ENCODE measurements at places on chromosomes 6 and 20.
A peak's percentile ranks its signal among the peaks of the same experiment; 100 is the strongest.

GRCh38 chr6:6686748-6687601 lies 98.5 kb downstream of the LY86 start:
- no peak for DNase-seq

GRCh38 chr6:82988930-82989351 lies 76.7 kb downstream of the UBE3D start:
- DNase-seq: no peak

- DNase-seq: peak; percentile 7
Measured at GRCh38 chr6:134020968-134021367, 31.5 kb downstream of the SLC2A12 start.

GRCh38 chr20:20051767-20052073 lies 546 bp downstream of the CRNKL1 start:
- no peak for DNase-seq

DNA sequence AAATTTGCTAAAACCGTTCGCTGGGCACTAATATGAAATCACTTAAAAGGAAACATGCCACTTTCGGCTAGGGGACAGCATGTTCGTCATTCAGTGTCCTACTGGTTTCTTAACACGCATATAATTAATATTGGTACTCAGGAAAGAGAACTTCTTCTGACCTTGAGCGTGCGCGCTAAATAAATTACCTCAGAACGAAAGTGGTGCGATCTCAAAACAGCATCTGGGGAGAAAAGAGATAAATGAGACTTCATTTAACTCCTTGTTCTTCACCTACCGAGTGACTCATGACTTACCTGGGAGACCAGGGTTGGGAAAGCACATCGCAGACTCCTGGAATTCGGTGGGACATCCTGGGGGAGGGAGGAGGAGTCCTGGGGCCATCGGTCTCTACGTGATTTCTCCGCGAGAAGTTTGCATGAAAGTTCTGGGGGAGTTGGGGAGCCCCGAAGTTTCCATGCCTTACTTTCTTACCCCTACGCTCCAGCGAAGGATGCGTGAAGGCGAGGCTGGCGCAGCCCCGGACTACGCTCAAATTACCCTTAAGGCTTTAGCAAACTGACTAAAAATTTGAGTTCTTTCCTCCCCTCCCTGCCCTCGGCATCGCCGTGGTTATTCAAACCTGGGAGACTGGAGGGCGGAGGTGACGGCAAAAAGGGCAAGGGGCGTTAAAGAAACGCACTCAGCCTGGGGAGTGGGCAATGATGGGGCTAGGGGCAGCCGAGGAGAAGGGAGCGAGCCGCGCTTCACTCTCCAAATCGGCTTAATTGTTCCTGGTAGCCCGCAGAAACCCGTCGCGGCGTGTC lies 1.1 kb upstream of the BEND6 start:
- no peak for DNase-seq

DNA sequence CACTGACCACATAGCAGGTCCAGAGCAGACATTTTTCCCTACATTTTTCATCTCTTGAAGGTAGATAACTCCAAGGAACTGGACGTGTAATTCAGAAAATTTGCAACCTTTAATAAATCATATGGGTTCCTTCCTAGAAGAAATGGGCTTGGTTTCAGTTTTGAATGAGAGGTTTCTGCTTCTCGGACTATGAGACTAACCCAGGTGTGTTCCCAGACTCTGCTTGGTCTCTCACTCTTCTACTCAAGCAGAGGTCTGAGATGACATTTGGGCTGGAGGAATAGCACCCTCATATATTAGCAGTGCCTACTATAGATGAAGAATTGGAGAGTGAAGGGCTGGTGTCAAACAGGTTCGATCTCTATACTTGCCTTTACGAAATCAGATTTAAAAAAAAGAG lies 231.2 kb downstream of the DOK5 start:
- DNase-seq: no peak

GRCh38 chr6:159378411-159379328 lies 209.5 kb downstream of the FNDC1 start:
- DNase-seq: no peak

DNA sequence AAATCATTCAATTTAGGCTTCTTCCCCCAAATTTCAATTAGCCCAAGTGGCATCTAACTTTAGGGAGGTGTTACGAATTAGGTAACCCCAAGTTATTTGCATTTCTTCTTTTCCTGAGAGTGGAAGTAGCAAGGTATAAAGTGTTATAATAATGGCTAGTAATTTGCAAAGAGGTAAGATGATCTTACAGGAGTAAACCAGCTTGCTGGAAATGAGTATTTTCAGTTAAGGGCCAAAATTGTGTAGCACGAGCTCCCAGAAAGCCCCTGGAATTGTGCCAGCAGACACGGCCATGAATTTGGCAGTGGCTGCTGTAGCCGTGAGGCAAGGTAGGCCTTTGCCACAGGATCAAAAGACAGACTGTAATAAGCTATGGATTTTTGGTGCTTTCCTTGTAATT lies 38.0 kb downstream of the CITED2 start:
- DNase-seq: no peak

DNA sequence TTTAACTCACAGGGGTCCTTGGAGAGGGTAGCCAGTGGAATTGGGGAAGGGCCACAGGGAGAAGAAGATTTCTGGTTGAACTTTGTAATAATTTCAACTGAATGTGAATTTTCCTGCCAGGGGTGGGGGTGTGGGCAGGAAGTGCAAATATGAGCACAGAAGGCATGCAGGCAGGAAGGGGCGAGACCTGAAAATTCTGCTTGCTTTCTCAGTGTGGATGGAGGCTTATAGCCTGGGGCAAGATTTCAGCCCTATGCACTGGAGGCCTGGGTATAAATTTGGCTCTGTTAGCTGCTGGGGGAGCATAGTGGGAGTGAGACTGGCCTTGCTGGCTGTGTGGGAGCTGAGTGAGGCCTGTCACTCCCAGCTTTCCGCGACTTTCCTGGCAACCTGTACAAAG lies 54.4 kb downstream of the PERP start:
- DNase-seq: no peak

DNA sequence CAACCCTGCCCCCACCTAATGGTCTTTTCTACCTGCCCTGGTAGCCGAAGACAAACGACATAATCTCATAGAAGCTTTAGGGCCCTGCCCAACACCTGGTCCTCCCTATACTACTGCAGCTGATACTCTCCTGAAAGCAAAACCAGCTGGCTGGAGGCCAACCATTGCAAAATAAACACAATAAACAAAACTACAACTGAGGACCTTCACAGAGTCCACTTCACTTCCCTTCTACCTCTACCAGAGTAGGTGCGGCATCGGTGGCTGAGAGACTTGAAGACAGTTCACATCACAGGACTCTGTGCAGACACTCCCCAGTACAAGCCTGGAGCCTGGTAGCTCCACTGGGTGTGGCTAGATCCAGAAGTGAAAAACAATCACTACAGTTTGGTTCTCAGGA lies 476.2 kb downstream of the MMUT start:
- no peak for DNase-seq

DNA sequence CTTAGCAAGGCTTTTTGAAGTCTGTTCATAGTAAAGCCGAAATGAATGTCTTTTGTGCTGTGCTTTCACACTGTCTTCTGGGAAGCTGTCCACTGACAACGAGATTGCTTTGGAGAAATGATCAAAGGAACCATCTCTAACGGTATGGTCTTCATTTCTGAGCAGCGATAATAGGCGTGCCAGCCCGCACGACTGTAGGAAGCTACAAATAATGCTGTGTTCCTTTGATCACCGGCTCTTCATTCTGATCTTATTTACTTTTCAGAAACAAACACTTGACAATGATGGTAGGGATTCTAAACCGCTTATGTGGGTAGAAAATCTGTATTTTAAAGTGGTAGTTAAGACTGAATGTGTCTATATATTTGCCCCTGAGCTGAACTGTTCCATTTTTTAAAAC lies 306.6 kb upstream of the EXOC2 start:
- no peak for DNase-seq

- DNase-seq: no peak
Measured at GRCh38 chr6:165960695-165961094, 207.0 kb downstream of the TBXT start.

DNA sequence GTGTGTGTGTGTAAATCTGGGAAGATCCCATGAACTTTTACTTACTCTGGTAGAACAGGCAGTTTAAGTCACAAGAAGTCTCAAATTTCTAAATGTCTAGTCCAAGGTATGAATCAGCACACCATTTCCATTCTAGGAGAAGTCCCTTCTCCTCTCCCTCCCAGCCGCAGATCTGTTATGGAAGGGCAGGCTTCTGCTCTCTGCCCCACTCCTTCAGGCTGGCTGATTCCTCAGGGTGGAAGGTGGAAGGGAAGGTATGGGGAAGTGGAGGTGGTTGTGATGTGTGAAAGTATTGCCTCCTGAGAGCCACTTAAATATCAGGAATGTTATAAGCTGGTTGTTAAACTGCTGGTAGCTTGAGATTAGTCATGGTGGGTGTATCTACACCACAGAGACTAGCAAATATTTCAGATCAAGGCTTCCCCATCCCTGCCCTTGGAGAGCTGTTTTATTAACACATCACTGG lies 44.5 kb upstream of the LAMA4 start:
- DNase-seq: no peak

GRCh38 chr6:52285177-52286068 lies 881 bp upstream of the MCM3 start:
- DNase-seq: peak; percentile 60

- DNase-seq: no peak
Measured at GRCh38 chr6:2247664-2248063, 2.3 kb upstream of the GMDS start.

GRCh38 chr20:61692479-61692878 lies 373.2 kb downstream of the TAF4 start:
- DNase-seq: no peak

DNA sequence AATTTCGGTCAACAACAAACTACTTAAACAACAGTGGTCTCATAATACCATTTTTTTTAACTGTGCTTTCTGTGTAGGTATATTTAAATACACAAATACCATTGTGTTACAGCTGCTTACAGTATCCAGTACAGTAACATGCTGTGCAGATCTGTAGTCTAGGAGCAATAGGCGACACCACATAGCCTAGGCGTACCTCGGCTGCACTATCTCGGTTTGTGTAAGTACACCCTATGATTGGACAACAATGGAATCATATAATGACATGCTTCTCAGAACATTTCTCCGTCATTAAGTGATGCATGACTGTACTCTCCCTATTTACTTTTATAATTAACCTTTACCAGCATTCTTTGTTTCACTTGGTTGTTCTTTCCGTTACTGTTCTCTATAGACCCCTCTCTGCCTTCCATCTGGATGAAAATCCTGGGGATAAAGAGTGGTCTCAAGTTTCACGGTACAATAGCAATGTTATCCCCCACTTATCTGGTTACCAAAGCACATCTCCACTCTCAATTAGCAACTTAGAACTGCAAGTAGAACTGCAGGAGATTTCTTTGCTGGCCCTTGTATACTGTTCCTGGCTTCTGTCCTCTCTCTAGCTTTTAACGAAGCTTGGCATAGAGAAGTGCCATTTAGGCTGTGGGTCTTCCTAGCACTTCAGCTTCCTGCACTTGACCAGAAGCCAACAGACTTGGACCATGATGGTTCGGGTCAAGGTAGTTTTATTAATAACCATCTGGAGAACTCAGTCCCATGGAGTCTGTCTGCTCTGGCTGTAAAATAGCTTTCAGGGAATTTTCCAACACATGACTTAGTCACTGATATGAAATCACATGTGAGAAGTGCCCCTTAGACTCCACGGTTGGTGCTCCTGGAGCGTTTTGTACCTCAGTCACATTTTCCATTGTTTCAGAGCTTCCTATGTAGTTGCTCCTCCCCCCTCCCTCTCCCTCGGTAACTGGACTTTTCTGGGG lies 80.4 kb upstream of the POPDC3 start:
- DNase-seq: no peak

DNA sequence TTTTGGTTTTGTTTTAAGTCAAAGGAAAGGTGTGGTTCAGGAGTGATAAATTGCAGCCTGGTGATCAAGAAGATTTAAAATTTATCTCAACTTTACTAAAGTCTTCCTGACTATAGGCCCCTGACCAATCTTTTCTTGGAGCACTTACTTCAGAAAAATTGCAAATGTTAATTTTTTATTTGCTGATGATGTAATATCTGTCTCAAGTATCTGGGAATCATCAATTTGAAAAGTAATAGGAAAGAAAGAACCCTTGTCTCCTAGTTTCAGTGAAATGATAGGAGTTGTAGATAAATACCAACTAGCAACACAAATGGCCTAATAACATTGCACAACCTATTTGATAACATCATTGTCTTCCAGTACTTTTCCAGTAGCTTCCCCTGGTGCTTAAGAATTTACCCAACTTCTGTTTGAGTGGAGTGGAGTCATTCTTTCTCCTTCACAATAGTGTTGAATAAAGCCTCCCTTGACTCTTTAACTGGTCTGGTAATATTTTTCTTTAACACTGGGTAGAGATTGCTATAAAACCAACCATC lies 648.3 kb upstream of the ADGRB3 start:
- no peak for DNase-seq

GRCh38 chr6:24744911-24745310 lies 26.0 kb upstream of the C6orf62 start:
- peak; percentile 33 for DNase-seq

GRCh38 chr6:89434954-89435353 lies 2.0 kb downstream of the ANKRD6 start:
- no peak for DNase-seq

DNA sequence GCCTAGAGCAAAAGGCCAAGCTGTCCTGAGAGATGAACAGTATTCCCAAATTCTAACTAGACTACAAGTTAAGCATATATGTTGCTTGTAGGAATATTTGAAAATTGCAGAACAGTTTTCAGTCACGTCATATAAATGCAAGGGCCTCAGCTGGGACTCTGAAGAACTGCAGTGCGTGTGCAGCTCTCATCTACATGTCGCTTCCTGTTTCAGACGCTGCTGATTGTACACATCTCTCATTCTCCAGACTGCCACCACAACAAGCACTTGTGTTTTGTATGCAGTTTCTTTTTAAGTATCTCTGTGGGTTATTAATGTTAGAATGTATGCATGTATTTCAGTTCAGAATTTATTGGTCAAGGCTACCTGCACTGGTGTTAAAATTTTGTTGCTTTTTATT lies 119.7 kb downstream of the MAP3K4 start:
- no peak for DNase-seq
